ENCODE measurements at places on chromosomes 1 and 21.

GRCh38 chr1:198350456-198350855 lies 190.0 kb downstream of the ATP6V1G3 start:
- DNase-seq: no peak

- DNase-seq: peak; percentile 39
Measured at GRCh38 chr1:21680381-21680780, 11.2 kb upstream of the RAP1GAP start.

GRCh38 chr1:200038981-200039848 lies 11.7 kb downstream of the NR5A2 start:
- DNase-seq: no peak

GRCh38 chr21:32578107-32578691 lies 7.1 kb downstream of the TCP10L start:
- no peak for DNase-seq

- peak; percentile 99 for DNase-seq
Measured at GRCh38 chr1:2391041-2391930, at the start of the genes MORN1 and RER1. Gene MORN1 (minus strand): TSS chr1:2391554. CDS start chr1:2391533, 21 bp downstream. Gene RER1 (plus strand): TSS chr1:2391841. CDS start chr1:2395791, 3,950 bp downstream.

DNA sequence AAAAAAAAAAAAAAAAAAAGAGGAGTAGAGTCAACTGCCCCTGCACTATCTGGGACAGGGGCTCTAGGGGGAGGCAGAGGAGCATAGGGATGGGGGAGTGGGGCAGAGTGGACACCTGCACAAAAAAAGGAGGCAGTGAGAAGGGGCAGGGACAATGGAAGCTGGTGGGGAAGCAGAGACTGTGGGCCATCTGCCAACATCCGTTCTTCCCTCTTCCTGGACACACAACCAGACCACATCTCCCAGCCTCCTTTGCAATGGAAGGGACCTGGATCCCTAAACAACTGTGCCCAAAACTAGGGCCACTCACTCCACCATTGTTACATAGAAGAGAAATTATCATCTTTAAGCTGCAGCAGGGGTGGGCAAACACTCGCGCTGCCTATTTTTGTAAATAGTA lies 38.4 kb downstream of the NEK2 start:
- DNase-seq: no peak

GRCh38 chr21:42650441-42651421 lies 2.7 kb upstream of the PDE9A start:
- DNase-seq: no peak

- DNase-seq: no peak
Measured at GRCh38 chr21:44697811-44698734, 1.1 kb downstream of the KRTAP10-12 start.
